ENCODE measurements at places on chromosomes 12 and 14.

GRCh38 chr14:99169776-99170356 is 102.1 kb downstream of the BCL11B start:
- no peak for DNase-seq

DNA sequence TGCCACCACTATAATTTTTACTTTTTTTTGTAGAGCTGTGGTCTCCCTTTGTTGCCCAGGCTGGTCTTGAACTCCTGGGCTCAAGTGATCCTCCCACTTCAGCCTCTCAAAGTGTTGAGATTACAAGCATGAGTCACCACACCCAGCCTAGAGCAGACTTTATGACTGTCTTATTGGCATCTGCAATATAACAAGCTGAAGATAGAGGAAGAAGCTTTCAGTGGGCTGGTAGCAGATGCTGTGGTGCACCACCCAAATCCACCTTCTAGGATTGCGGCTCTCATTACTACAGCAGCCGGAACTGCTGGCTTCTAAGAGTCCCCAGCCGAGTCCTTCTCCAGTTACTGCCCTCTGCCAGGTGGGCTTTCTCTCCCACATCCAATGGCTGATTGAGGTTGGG is 7.6 kb upstream of the STK38L start:
- peak; percentile 18 for DNase-seq

- DNase-seq, result peak; percentile 35
These were observed 111.4 kb downstream of the DACT1 start for GRCh38 chr14:58749066-58749669.

- no peak for DNase-seq
These were observed 319.1 kb downstream of the ZFP36L1 start for GRCh38 chr14:68473794-68474193.

- DNase-seq, result no peak
These were observed 172.2 kb upstream of the PRICKLE1 start for GRCh38 chr12:42761601-42762350.

DNA sequence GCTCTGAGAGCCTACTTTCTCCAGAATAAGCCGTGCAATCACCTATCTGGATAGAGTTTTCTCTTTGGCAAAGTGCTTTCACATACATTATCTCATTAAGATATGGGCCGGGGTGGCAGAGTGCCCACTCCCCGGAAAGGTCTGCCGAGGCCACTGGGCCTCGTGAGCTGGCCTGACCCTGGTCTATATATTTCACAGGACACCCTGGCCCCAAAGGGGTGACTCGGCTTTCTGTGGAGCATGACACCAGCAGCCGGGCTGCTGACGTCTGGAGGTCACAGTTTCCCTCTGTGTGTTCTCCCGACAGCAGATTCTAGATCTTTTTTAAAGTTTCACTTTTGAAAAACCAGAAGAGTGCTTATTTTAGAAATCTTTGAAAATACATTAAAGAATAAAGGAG is 27.9 kb upstream of the ATP2A2 start:
- DNase-seq, result peak; percentile 30

DNA sequence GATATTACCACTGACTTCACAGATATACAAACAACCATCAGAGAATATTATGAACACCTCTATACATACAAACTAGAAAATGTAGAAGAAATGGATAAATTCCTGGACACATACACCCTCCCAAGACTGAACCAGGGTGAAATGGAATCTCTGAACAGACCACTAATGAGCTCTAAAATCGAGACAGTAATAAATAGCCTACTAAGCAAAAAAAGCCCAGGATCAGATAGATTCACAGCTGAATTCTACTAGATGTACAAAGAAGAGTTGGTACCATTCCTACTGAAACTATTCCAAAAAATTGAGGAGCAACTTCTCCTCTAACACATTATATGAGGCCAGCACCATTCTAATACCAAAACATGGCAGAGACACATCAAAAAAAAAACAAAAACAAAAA is 837.7 kb downstream of the FSCB start:
- no peak for DNase-seq
